ENCODE measurements at places on chromosomes 2 and 18. TPM values are rescaled to one million over a fixed set of nuclear protein-coding genes. Genes with fewer than 3 reads are reported as not detected.

Gene IL1R2
- total RNA-seq, result not detected

Gene PIEZO2
- 2.1 TPM for total RNA-seq

Gene NXPH2
- 1.4 TPM for total RNA-seq

Gene PTPN4
- 20.3 TPM for total RNA-seq

Gene FAM124B
- total RNA-seq, result 0.11 TPM

Gene ATG9A
- 56.9 TPM for total RNA-seq

Gene BOD1L2
- not detected for total RNA-seq

Gene HOXD8
- 9.9 TPM for total RNA-seq

Gene SIX3
- 0.24 TPM for total RNA-seq

Gene ITPRIPL1
- total RNA-seq, result 2.4 TPM

Gene TRABD2A
- total RNA-seq, result 4.7 TPM

Gene EVA1A
- total RNA-seq, result 73.2 TPM

Gene TMEM150A
- 4.0 TPM for total RNA-seq

Gene GAREM2
- total RNA-seq, result 0.06 TPM

Gene KIAA2012
- total RNA-seq, result not detected

Gene HOXD9
- 2.5 TPM for total RNA-seq

Gene FSHR
- not detected for total RNA-seq

Gene OLA1
- 120 TPM for total RNA-seq

Gene EML6
- total RNA-seq, result 2.1 TPM

Gene NYAP2
- not detected for total RNA-seq

Gene GCG
- not detected for total RNA-seq

Gene PARD6G
- total RNA-seq, result 1.3 TPM

All from Daoy (cell line).